ENCODE measurements at places on chromosomes 4 and X. TPM values are rescaled to one million over a fixed set of nuclear protein-coding genes. Genes with fewer than 3 reads are reported as not detected.

ASB9 gene
- total RNA-seq, result 1.1 TPM

ODAM gene
- total RNA-seq, result not detected

SMIM10L2A gene
- total RNA-seq, result 7.6 TPM

HAND2 gene
- total RNA-seq, result 3.0 TPM

WAS gene
- total RNA-seq, result 1.2 TPM

DOCK11 gene
- total RNA-seq, result 67.9 TPM

ATP6AP2 gene
- 142 TPM for total RNA-seq

FATE1 gene
- not detected for total RNA-seq

TAF7L gene
- 0.71 TPM for total RNA-seq

HSPA4L gene
- 35.5 TPM for total RNA-seq

GLUD2 gene
- 0.43 TPM for total RNA-seq

CSAG1 gene
- 0.31 TPM for total RNA-seq

AKAP14 gene
- not detected for total RNA-seq

S100P gene
- total RNA-seq, result 1.00 TPM

SYNPO2 gene
- 25.3 TPM for total RNA-seq

ATP5ME gene
- 891 TPM for total RNA-seq

ADH1C gene
- not detected for total RNA-seq

TLL1 gene
- 0.08 TPM for total RNA-seq

TRO gene
- total RNA-seq, result 15.9 TPM

CPZ gene
- 1.4 TPM for total RNA-seq

MAGEB3 gene
- not detected for total RNA-seq

Measured in motor neuron (in vitro differentiated cells).